T-cell (primary cell): ENCODE measurements at places on chromosomes 12 and 14.

- peak; percentile 61 for DNase-seq
These were observed 3.2 kb downstream of the CRIP2 start for GRCh38 chr14:105477660-105478397.

GRCh38 chr14:24422261-24422660, 7.2 kb downstream of the CBLN3 start:
- DNase-seq = no peak

DNA sequence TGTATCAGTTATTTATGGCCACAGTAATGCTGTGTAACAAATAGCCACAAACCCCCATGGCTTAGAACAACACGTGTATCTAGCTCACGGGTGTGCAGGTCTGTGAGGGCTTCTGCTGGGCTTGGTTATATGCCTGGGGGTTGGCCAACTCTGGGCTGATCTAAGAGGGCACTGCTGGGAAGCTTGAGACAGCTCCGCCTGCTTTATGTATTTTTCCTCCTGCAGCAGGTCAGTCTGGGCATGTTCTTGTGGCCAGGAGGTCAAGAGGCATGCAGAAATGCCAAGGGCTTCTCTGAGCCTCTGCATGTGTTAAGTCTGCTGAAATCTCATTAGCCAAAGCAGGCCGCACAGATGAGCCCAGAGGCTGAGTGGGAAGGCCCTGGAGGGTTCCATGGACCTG, 105.8 kb downstream of the ZNF664 start:
- no peak for DNase-seq

DNA sequence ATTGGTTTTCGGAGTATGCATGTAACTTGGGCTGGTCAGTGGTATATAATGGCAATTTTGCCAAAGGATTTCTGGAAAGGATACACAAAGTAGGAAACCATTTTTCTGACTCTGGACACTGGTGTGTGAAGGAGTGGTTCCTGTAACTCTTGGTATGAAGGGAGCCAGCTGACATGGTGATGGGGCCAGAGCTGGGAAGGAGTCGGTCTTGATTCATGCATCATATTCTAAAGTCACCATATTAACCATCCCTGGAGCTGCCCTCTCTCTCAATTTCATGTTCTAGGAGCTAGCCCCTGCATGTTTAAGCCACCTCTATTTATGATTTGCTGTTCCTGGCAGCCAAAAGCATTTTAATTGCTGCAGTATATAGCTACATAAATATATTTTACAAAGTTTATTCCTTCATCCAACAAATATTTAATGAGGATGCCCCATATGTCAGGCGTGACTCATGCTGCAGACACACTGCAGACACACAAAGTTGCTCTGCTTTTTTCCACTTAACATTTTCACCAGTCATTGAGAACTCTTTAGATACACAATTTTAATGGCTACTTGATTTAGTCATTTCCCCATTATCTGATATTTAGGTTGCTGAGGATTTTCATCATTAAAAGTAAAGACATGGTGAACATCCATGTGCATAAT, 78.7 kb upstream of the PSMC1 start:
- no peak for DNase-seq

DNA sequence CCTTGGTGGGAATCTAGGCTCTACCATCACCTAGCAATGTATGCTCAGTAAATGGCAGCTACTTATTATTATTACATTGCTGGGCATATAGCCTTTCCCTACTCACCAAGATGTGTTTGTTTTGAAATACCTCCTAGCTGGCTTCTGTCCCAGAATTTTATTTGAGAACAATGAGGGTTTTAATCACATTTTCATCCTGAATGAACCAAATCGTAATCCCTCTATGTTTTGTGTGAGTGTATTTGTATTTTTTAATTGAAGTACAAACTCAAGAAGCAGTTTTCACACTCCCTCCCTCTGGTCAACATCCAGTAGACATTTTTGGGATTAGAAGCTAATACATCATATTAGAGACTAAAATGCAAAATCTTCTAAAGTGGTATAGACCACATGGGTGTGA, 7.6 kb downstream of the SLC7A8 start:
- no peak for DNase-seq

GRCh38 chr14:29351996-29352705, 575.5 kb downstream of the PRKD1 start:
- DNase-seq = no peak

DNA sequence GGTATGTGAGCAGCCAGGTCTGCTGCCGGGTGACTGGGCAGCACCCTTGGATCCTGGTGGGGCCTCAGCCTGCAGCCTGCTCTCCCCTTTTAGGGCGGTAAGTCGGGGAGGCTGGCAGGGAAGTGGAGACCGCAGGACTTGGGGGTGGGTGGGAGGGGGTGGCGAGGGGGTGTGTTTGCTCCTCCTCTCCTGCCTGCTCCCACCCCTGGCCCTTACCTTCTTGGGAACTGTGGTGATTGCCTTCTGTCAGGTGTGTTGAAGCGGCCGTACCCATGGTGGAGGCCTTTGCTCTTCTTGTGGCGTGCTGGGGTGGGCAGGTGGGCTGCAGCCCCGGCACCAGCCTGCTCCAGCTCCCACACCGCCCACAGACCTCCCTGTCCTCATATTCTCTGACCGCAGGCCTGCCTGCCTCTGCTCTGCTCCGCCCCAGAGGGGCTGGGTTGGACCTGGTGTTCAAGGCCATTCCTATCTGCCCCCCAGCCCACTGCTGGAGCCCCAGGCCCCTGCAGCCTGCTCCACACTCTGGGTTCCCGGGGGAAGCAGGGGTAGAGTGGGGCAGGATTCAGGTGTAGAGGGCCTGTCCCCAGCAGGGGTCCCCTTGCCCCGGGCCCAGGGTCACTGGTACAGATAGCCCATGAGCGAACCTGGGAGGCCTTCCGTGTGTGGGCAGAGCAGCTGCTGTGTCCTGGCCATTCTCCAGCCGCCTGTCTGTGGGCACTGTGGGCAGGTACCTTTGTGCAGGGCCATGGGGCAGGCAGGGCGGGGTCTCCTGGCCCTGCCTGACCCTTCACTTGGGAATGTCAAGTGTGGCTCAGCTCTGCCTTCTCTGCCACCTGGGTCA, 5.2 kb downstream of the TEDC1 start:
- DNase-seq = no peak

GRCh38 chr14:89447182-89447944, 30.3 kb upstream of the FOXN3 start:
- DNase-seq = no peak

DNA sequence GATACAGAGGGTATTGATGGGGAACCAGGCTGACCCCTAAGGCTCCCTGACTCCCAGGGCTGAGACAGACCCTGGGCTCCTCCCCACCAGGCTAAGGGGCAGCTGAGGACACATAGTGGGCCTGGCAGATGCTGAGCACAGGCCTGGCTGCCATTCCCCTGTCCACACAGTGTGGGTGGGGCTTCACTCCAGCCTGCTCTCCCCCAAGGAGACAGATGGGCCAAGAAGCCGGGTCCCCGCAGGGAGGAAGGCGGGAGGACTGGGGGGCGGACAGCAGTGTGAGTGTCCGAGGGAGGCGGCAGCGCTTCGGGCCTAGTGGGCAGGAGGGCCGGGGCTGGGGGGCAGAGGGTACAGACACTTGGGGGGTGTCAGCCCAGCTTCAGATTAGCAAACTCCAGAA, 32.0 kb downstream of the RFLNA start:
- no peak for DNase-seq

DNA sequence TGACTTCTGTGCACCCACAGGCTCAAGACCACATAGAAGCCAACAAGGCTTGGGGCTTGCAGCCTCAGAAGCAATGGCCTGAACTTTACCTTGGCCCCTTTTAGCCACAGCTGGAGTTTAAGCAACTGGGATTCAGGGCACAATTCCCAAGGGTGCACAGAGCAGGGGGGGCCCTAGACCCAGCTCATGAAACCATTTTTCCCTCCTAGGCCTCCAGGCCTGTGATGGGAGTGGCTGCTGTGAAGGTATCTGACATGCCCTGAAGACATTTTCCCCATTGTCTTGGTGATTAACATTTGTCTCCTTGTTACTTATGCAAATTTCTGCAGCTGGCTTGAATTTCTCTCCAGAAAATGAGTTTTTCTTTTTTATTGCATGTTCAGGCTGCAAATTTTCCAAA, 21.9 kb downstream of the GABARAPL1 start:
- no peak for DNase-seq

DNA sequence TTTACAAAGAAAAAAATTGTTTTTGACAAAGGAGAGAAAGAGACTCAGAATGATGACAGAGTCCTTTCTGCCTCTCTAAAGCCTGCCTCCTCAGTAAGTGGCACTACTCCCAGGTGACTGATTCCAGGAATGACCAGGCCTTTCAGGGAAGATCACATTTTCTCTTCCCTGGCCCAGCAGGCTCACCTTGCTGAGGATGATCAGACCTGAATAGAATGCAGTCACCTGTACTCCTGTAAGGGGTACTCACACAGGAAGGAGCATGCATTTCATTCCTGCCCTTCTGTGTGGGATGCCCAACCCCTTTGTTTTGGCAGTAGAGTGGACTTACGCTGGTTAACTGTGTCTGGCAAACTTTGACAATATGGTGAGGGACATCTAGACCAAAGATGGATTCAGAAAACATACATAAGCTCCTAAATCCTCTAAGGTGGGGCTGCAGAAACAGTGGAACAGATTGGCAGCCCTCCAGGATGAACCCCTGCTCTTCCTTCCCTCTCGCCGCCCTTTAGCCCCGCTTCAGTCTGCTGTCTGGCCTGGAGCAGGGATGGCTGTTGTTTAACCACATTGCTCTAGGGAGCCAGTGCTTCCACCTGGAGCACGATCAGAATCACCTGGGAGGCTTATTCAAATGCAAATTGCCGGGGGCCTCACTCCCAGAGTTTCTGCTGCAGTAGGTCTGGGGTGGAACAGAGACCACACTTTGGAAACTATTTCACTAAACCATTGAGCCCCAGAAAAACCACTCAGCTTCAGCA, 29.8 kb downstream of the ERG28 start:
- DNase-seq = no peak

DNA sequence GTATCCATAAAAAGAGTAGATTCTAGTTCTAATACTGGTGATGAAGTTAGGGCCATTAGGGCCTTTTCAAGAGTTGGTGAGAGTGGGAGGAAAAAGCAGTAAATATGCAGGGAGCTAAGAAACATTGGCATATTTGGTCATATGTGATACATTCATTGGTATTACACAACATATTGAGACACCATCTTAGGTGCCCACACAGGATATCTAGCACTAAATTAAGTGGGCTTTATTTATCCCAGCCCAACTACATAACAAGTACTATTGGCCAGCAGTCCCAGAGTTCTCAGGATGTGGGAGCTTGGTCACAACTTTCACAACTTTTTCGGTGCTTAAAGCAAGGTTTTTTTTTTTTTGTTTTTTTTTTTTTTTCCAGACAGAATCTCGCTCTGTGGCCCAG, 2.0 kb upstream of the ING4 start:
- DNase-seq = no peak

DNA sequence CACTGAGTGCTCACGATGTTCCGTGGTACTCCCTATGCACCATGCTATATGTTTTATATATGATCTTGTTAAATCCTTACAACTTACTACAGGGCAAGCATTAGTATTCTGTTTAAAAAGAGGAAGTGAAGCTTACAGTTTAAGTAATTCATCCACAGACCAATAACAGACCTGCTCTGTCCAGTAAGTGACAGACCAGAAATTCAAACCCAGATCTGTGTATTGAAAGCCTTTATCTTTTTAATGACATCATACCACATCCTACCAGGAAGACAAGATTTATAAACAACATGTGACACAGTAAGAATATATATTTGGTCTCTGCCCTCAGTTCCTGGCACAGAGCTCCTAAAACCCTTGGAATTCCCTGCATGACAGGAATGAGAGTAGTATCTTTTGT, 206.5 kb downstream of the STXBP6 start:
- no peak for DNase-seq

DNA sequence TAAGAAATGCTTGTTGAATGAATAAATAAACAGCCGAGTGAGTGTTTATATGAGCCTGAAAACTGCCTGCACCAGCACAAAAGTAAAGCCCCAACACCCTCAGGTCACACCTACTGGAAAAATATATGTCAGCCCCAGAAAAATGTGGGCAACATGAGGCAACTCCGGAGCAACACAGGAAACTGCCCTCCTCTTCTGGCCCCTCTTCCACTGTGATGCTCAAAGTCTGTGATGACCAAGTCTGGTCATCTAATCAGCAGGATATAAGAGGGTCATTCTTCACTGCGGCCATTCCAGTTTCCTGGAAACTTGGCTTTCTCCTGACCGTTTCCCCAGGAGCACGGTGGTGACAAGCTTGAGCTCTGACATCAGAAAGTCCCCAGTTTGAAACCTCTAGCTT, 159.6 kb upstream of the PZP start:
- DNase-seq = no peak

GRCh38 chr12:98422812-98423211, 92.6 kb upstream of the TMPO start:
- no peak for DNase-seq

GRCh38 chr12:6330192-6330591, 11.7 kb downstream of the TNFRSF1A start:
- DNase-seq = no peak

DNA sequence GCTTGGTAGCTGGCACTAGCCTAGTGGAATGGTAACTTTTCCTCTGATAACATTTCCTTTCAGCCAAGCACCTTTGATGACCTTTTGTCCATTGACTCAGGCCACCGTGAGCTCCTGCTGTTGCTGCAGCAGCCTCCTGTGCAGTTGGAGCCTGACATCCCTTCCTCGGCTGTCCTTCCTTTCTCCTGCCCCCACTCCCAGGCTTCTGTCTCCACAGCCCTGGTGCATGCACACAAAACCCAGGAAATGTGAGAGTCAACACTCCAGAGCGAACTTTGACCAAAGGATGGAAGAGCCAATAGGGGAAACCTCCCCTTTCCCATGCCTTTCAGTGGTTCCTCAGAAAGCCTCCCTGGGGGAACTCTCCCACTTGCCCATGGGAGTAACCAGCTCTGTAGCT, 115.0 kb downstream of the TMEM260 start:
- no peak for DNase-seq

- no peak for DNase-seq
These were observed 301.7 kb downstream of the KCNH5 start for GRCh38 chr14:62743560-62743959.

DNA sequence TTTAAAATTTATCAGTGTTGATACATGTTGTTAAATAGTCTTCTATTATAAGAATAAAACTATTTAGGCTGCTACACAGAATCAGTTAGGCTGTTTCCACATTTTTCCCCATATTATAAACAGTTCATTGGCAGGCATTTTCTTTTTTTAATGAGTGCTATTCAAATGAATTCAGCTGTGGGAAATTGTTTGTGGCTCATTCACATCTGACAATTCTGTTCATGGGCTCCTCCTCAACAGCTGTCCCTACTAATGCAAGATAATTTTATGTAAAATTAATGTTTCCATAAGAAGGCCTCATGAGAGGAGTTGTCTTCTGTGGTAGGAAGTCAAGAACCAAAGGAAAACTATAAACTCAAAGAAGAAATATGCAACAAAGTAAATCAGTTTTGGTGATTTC, 218.0 kb downstream of the PPFIA2 start:
- no peak for DNase-seq

- no peak for DNase-seq
These were observed 143.6 kb downstream of the RGS6 start for GRCh38 chr14:72075649-72076334.

- DNase-seq = no peak
These were observed 17.6 kb downstream of the MON2 start for GRCh38 chr12:62484233-62484632.

- DNase-seq = no peak
These were observed 4.0 kb downstream of the MBD6 start for GRCh38 chr12:57526477-57527126.

GRCh38 chr12:27807063-27807703, 27.1 kb upstream of the MANSC4 start:
- DNase-seq = no peak
